ENCODE measurements at places on chromosomes 11 and 22.

- no peak for DNase-seq
Observed at GRCh38 chr22:17786435-17787161, 12.3 kb upstream of the BID start.

DNA sequence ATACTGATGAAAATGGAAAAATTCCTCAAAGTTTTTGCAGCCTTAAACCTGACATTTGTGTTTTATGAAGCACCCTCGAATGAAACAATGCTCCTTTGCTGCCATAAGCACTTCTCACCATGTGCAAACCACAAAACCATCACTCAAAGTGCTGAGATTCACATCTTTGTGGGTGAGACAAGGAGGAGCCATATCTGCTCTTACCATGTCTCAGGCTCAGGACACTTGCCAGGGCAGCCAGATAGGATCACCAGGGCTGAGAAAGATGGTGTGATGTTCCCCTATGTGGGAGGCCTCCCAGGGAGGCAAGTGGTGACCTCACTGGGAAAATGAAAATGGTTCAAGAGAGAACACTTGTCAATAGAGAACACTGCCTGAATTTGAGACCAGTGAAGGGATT lies 120.4 kb downstream of the CCDC34 start:
- DNase-seq: peak; percentile 99

GRCh38 chr11:45765836-45766235 lies 39.1 kb upstream of the SLC35C1 start:
- no peak for DNase-seq

DNA sequence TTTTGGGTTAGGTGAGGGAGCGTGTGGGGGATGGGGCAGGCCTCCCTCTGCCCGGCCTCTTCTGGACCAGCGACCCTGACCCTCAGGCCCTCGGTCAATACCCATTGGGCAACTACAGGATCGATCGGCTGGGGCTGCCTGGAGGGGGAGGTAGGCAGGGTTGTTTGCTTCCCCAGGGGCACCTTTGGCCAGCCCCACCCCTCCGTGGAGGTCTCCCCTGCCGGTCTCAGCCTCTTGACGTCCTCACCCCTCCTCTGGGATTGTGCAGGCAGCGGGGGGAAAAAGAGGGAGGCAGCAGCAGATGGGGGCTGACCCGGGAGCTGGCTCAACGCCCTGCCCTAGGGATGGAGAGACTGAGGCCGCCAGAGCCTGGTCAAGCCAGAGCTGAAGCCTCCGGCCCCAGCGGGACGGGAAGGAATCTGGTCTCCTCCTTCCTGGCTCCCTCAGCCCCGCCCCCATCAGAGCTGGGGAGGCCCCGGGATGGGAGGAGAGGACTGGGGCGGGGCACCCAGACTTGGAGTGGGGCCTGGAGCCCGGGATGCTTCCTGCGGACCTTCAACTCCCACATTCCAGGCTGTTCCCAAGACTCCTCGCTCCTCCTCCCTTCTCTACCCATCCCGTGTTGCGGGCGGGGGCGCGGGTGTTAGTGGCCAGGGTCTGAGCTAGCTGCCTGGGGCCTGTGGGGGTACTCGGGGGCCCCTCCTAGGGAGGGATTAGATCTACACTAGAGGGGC lies 14.4 kb upstream of the CDC42EP1 start:
- DNase-seq: peak; percentile 95

DNA sequence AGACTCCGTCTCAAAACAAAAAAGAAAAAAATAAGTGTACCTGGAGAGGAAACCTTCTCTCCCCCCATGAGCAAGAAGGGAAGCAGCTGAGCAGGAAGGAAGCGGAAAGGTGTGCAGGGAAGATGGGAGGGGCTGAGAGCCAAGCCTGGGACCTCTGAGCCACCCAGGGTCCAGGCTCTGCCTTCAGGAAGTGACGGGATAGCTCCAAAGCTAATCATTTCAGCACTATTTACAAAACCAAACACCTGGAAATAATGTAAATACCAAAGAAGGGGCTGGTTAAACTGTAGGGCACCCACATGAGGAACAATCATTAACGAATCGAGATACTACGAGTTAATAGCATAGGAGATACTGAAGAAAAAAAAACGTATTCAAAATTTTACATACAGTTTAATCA lies 27.9 kb downstream of the ARRB1 start:
- DNase-seq: no peak

DNA sequence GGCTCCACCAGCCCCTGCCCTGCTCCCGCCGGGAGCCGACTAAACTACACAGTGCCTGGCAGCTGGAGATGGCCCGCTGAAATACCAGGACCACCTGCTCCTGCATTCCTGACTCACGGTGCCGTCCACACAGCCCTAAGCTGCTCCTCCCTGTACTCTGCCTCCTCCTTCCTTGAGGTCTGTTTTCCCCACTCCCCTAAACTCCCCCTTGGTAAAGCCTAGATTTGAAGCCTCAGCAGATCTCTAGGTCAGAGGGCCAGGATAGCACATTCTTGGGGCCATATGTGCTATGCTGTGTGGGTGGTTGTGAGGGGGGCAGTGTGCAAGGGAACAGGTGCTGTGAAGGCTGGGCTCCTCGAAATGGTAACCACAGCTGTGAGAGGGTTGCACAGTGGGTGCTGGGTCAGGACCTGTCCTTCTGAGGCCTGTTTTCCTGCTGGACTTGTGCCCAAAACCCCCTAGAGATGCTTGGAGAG lies 9.7 kb downstream of the LRFN4 start:
- no peak for DNase-seq

DNA sequence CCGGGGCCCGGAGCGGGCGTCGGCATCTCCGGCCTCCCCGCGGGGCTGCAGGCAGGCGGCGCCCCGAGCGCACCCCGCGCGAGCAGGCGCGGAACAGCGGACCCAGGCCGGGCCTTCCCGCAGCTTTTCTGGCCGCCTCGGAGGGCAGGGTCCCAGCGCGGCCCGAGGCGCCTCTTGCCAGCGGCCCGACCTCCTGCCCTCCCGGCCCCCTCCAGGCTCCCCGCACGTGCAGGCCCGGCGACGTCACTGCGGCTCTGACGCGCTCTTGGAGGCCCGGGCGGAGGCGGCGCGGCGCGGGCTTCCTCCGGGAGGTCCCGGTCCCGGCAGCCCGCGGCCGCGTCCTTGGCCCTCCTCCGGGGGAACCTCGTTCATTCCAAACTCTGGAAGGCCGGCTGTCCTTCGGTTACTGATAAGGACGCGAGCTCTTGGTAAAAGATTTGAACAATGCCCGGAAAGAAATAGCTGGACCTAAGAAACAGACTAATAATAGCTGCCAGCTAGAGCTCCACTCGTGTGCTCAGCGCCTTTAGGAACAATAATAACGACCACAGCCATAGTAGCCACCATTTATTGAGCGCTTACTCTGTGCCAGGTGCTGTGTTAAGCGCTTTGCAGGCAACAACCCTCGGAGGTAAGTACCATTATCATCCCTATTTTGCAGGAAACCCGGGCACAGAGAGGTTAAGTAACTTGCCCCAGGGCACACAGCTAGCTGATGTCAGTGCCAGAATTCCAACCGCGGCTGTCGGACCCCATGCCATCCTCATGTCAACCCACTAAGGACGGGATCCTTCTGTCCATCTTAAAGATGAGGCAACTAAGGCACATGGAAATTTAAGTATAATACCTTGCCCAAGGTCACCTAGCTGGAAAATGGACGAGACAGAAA lies 39.1 kb upstream of the CREB3L1 start:
- DNase-seq: peak; percentile 65

DNA sequence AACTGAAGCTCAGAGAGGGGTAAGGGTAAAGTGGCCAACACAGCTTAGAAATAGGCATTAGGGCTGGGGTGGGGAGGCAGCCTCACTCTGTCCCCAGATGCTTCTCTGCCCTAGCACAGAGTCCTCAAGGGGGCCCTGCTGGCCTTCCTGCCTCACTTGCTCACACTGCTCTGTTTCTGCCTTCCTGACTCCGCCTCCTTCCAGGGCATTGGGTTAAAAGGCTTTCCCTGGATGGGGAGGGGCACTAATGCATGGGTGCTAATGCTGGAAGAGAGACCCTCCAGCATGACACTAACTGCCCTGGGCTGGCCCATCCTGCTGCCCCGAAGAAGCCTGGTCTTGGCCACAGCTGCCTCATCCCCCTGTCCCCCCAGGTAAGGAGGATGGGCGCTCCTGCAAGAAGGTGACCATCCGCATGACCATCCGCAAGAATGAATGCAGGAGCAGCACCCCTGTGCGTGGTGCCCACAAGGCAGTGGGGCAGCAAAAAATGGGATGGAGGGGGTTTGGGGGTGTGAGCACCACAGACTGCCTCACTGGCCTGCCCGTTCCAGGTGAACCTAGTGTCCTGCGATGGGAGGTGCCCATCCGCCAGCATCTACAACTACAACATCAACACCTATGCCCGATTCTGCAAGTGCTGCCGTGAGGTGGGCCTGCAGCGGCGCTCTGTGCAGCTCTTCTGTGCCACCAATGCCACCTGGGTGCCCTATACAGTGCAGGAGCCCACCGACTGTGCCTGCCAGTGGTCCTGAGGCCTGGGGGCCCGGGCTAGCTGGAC lies 74.0 kb upstream of the MYOD1 start:
- no peak for DNase-seq

DNA sequence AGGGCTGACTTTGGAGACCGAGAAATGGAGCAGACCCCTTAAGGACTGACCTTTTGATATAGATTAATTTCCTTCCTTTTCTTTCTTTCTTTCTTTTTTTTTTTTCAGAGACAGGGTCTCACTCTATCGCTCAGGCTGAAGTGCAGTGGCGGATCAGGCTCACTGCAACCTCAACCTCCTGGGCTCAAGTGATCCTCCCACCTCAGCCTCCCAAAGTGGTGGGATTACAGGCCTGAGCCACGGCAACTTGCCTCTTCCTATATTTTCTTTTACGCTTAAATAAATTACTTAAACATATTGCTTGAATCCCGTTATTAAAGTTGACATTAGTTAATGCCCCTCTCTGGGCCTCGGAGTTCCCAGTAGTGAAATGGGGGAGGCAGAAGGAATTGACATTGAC lies 350 bp upstream of the KCTD14 start:
- no peak for DNase-seq

DNA sequence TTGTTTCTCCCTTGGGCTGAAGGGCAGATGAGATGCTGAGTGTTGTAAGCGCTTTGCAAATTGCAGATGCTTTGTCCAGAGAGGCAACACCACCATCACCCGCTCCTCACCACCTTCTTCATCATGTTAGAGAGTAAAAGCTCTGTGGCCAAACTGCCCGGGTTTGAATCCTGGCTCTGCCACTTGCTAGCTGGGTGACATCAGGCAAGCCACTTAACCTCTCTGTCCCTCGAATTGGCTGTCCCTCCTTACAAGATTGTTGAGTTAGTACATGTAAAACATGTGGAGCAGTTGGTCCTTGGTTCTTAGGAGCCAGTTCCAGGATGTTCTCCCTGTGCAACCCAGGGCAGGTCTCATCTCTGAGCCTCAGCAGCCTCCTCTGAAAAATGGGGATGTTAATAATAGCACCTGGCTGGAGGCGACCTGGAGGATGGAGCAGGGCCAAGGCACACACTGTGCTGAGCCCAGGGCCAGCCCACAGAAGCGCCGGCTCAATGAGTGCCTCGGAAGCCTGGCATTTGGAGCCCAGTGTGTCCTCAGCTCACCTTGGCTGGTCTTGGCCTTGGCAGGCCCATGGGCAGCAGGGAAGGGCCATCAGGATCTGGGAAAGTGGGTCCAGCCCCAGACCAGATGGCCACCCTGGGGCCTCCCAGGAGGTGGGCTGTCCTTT lies 10.5 kb downstream of the C11orf86 start:
- DNase-seq: no peak

DNA sequence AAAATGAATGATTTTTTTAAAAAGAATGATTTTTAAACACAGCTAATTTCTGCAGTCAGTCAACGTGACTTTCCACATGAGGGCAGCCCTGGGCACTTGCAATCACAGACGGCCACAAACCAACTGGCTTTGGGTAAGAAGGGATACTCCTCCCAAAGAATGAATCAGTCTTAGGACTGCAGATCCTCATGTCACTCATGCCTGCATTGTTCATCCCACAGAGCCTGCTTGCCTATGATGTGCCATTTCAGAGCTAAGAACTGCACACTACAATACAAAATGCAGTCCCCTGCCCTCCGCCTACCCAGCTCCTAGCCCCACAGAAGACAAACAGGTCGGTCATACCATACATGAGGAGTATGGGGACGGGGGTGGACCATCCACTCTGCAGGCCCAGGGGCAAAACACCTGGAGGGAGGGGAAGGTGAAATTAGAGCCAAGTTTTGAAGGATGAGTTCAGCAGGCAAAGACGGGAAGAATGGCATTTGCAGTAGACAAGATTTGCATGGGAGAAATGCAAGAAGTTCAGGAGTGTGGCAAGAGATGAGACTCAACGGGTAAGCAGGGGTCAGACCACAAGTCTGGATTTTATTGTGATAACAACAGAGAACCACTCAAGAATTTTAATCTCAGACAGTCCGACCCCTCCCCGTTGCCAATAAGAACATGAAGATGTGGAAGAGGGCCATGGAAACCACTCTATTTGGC lies 24.7 kb downstream of the PACSIN2 start:
- DNase-seq: peak; percentile 84

DNA sequence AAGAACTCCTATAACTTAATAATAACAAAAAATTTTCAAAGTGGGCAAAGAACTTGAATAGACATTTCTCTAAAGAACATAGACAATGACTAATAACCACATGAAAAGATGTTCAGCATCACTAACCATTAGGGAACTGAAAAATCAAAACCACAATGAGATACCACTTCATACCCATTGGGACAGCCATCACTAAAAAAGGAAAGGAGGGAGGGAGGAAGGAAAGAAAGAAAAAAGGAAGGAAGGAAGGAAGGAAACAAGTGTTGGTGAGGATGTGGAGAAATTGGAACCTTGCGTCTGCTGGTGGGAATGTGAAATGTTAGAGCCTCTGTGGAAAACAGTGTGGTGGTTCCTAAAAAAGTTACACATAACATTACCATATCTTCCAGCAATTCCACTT lies 55.8 kb downstream of the MS4A13 start:
- DNase-seq: no peak

GRCh38 chr22:32801537-32802236 lies at the start of gene TIMP3:
Gene TIMP3, plus strand, starts transcription at chr22:32801705. Its CDS starts 297 bp downstream, at chr22:32802002.
- peak; percentile 86 for DNase-seq

- DNase-seq: peak; percentile 23
Observed at GRCh38 chr11:123640677-123641494, 13.5 kb downstream of the SCN3B start.

DNA sequence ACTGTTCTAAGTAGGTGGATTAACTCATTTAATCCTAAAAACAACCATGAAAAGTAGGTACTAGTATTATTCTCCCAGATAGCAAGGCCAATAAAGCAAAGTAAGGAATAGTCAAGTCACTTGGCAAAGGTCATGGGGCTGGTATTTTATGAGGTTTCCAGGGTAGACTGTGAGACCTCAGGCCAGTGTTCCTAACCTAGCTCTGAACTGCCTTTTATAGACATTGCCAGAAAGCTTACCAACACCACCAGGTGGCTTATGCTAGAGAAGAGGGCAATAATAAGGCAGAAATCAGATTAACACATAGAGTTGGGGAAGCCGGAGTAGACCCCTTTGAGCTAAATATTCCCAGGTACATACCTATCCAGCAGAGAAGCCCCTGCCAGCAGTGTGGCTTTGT lies 490.9 kb upstream of the TENM4 start:
- DNase-seq: no peak
